ENCODE measurements at places on chromosomes 11 and 22. TPM values are rescaled to one million over a fixed set of nuclear protein-coding genes. Genes with fewer than 3 reads are reported as not detected.

The MMP3 gene
- not detected for total RNA-seq

The FAM83F gene
- total RNA-seq: 0.12 TPM

The GRIA4 gene
- not detected for total RNA-seq

The INS gene
- not detected for total RNA-seq

The TEX54 gene
- not detected for total RNA-seq

The C11orf16 gene
- total RNA-seq: not detected

The FAT3 gene
- not detected for total RNA-seq

The GAL gene
- not detected for total RNA-seq

The MTMR2 gene
- total RNA-seq: 13.1 TPM

The SYTL2 gene
- 62.8 TPM for total RNA-seq

The OR4C16 gene
- not detected for total RNA-seq

The GAL3ST3 gene
- not detected for total RNA-seq

The CCDC15 gene
- 7.9 TPM for total RNA-seq

The MRGPRX4 gene
- total RNA-seq: not detected

The SCYL1 gene
- 59.3 TPM for total RNA-seq

The OR52N4 gene
- total RNA-seq: 1.3 TPM

The HBB gene
- total RNA-seq: not detected

Data from activated naive CD4-positive, alpha-beta T cell treated with anti-CD3 and anti-CD28 coated beads, Interleukin-2, amount 10 ng/mL, durations not matched to agents 5 hours and 36 hours (primary cell).